ENCODE measurements at places on chromosomes 6 and 20. TPM values are rescaled to one million over a fixed set of nuclear protein-coding genes. Genes with fewer than 3 reads are reported as not detected.

The IPCEF1 gene
- total RNA-seq, result 0.11 TPM

The CLDN20 gene
- not detected for total RNA-seq

The ULBP1 gene
- 0.65 TPM for total RNA-seq

The ARG1 gene
- not detected for total RNA-seq

The COL12A1 gene
- 301 TPM for total RNA-seq

The KIAA1755 gene
- total RNA-seq, result 11.3 TPM

The MOCS3 gene
- total RNA-seq, result 9.4 TPM

The DACT2 gene
- 0.65 TPM for total RNA-seq

The NFATC2 gene
- 5.1 TPM for total RNA-seq

The LINC00237 gene
- not detected for total RNA-seq

The HLA-DMA gene
- 3.1 TPM for total RNA-seq

The CD109 gene
- 181 TPM for total RNA-seq

The BANF2 gene
- total RNA-seq, result not detected

The C20orf144 gene
- 0.33 TPM for total RNA-seq

The CALHM4 gene
- not detected for total RNA-seq

The SLC35D3 gene
- total RNA-seq, result not detected

The ATP6V1G2 gene
- total RNA-seq, result 1.2 TPM

The RSPH4A gene
- total RNA-seq, result 0.22 TPM

The IRAK1BP1 gene
- total RNA-seq, result 3.9 TPM

The SGK2 gene
- total RNA-seq, result 2.7 TPM

The ARFGEF3 gene
- total RNA-seq, result under 0.01 TPM

The SMOC2 gene
- total RNA-seq, result not detected

The HLA-DOB gene
- total RNA-seq, result 3.0 TPM

The CD24 gene
- 150 TPM for total RNA-seq

The PPIL6 gene
- total RNA-seq, result 0.22 TPM

The ARFRP1 gene
- total RNA-seq, result 22.4 TPM

The STMND1 gene
- not detected for total RNA-seq

The CST4 gene
- total RNA-seq, result not detected

The IMPG1 gene
- not detected for total RNA-seq

The MAP7 gene
- total RNA-seq, result 15.3 TPM

The ABHD12 gene
- 43.1 TPM for total RNA-seq

The LRRN4 gene
- total RNA-seq, result 0.39 TPM

The SYNDIG1 gene
- total RNA-seq, result not detected

The NSFL1C gene
- total RNA-seq, result 38.1 TPM

The CST2 gene
- total RNA-seq, result not detected

The CFB gene
- not detected for total RNA-seq

The SYCP2 gene
- 4.2 TPM for total RNA-seq

The ERVFRD-1 gene
- under 0.01 TPM for total RNA-seq

The TPX2 gene
- total RNA-seq, result 11.4 TPM

The BPIFB2 gene
- total RNA-seq, result not detected

The SALL4 gene
- total RNA-seq, result not detected

The IL20RA gene
- not detected for total RNA-seq

The ABHD16A gene
- 64.6 TPM for total RNA-seq

The UNC93A gene
- not detected for total RNA-seq

The SCUBE3 gene
- total RNA-seq, result 0.11 TPM

The GDAP1L1 gene
- total RNA-seq, result not detected

The L3MBTL3 gene
- 8.4 TPM for total RNA-seq

The RAB44 gene
- total RNA-seq, result 0.11 TPM

The AK9 gene
- total RNA-seq, result 5.1 TPM

The CST7 gene
- total RNA-seq, result not detected

The PLN gene
- not detected for total RNA-seq

The PAX1 gene
- total RNA-seq, result not detected

All from placental epithelial cell (primary cell).